NCI-H524 (cell line): ENCODE measurements at places on chromosomes 3 and 15.
A peak's percentile ranks its signal among the peaks of the same experiment; 100 is the strongest.

DNA sequence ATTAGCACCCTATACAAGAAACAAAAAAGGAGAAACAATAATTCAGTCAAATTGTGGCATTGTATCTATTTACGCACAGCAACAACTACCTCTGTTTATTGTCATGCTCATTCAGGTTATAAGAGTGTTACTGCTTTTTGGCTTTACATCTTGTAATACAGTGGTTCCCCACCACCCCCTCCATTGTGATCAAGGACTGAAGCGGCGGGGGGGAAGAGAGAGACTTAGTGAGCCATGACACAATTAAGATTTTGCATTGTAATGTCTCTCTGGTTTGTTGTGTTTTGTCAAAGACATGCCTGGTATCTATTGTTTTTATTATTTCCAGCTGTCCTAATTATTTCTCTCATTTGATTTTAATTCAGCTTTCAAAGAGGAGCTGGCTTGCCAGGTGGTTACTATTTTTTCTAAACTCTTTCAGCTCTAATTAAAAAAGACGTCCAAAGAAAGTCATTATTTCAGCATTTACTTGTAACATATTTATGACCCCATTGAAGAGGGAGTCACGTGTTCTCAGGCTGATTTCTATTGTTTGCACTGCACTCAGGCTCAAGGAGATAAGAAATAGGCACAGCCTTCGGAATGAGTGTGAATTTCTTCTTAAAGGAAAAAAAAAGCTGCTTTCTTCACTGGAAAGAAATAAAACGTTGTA is 234.4 kb upstream of the TBL1XR1 start:
- no peak for DNase-seq

- no peak for DNase-seq
Observed at GRCh38 chr15:41819455-41820050, 8.3 kb upstream of the JMJD7 start.

DNA sequence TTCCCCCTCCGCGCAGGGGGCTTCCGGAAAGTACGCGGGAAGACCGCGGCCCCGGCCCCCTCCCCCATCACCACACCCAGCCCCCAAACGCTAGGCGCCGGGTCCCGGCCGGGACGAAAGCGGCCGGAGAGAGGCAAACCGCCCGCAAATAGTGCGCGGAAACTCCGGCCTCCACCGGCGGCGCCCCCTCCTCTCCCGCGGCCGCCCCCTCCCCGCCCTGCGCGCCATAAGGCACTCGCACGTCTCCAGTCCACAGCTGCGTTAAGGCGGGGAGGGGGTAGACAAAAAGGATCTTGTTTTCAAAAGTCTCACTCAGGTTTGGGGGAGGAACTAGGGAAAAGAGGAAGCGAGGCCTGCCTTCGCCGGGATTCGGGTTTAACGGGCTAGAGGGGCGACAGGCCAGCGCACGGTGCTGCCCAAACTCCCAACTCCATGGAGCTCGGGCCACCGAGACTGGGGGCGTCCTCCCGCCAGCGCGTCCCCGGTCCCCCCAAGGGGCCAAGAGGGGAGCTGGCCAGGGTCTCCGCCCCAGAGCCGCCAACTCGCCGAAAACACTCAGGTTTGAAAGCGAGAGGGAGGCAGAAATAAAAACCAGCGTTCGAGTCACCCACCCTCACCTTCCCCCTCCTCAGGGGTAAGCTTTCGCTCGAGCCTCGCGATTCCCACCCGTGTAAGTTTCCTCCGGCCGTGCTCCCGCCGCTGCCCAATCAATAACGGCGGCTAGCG is 1.8 kb downstream of the ANP32A start:
- no peak for DNase-seq

DNA sequence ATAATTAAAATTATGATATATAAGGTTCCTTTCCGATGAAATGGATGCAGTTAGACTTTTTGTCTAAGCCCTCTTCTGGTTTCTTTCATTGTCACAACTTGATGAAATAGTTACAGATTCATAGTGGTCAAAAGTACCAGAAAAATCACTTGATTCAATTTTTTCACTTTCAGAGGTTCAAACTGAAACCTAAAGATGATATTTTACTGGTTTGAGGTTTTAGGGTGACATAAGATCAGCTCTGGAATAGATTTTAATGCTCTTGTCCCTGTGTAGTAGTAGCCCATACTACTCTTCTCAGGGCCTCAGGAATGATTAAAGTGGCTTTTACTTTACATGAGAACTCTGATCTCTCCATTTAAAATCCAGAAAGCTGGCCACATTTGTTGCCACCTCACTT is 479.1 kb upstream of the ZNF717 start:
- no peak for DNase-seq

- DNase-seq = no peak
Observed at GRCh38 chr15:41919201-41919820, 25.5 kb upstream of the SPTBN5 start.

DNA sequence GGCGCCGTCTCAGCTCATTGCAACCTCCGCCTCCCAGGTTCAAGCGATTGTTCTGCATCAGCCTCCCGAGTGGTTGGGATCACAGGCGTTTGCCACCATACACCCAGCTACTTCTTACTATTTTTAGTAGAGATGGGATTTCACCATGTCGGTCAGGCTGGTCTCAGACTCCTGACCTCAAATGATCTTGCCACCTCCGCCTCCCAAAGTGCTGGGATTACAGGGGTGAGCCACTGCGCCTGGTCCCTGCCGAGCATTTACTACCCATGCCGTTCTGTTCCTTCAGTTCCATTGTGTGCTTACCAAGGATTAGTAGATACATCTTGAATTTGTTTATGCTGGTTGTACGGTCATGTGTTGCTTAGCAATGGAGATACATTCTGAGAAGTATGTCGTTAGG is 10.3 kb downstream of the CHD2 start:
- DNase-seq = no peak

DNA sequence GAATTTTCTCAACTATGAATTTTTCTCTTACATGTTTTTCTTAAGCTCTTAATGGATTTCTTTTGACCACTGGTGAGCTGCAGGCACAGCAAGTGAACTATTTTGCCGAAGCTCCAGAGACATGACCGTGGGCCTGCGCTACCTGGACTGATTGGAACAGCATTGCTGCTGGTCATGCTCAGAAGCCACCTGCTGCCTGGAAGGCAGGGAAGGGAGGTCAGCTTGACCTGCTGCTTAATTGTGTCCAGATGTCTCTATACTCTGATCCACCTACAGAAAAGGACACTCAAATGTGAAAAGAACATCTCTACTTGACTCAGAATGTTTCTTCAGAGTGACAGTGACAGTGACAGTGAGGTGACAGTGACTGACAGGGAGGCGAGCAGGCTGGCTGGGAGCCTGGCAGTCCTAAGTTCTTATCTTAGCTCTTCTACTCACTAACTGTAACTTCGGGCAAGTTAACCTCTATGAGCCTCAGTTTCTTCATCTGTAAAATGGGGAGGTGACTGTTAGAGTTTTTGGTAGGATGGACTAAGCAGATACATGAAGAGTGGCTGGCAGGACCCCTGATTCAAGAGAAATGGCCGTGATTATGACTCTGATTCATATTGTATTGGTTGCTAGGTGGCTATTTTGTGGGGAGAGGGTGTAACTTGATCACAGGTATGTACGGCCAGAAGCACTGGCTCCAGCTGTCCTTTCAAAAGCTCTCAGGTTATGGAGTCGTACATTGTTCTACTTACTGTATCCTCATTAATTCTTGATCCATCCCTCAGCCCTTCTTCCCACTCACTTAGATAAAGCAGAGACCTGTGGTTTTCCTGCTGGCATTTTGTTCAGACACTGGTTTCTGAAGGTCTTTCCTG is 54.8 kb upstream of the DLG1 start:
- DNase-seq = peak; percentile 71

- DNase-seq = no peak
Observed at GRCh38 chr3:60440869-60441268, 810.4 kb downstream of the FHIT start.

DNA sequence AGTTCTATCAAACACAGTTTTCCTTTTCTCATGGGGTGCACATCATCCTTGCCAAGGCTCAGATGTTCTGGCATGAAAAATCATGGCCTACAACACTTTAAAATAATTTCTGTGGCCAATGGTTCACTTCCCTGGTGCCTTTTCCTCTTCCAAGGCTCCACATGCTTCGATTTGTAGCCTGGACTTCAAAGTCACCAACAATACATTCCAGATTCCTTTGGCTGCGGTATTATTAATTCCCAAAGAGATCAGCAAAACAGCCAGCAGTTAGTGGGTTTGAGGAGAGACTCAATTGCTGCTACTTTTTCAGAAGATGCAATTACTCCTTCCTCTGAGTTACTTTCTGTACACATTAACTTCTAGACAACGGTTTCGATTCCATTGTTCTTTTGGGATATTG is 80.3 kb upstream of the CCDC80 start:
- DNase-seq = no peak

DNA sequence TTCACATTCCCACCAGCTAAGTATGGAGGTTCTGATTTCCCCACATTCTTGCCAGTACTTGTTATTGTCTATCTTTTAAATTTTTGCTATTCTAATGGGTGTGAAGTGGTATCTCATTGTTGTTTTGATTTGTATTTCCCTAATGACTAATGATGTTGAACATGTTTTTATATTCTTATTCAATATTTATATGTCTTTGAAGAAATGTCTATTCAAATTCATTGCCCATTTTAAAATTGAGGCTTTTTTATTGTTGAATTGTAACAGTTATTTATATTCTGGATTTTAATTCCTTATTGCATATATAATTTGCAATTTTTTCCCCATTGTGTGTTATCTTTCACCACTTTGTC is 255.3 kb downstream of the EDEM1 start:
- no peak for DNase-seq

DNA sequence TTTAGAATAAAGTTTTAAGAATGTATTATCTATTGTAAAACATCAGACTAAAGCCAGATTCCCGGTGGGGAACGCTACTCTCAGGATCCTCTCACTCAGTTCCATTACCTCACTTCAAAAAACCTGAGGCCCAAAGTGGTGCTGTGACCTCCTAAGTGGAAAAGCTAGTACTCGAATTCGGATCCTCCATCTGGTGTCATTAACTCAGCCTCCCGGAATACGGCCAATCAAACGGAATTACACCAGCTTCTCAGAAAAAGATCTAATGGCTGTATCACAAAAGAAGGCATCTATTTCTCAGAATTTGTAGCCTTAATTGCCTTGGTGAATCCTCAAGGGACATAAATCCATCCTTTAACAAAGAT is 627 bp downstream of the ACAD11 start:
- DNase-seq = peak; percentile 97

GRCh38 chr3:101936419-101937356 is 87.4 kb downstream of the NFKBIZ start:
- DNase-seq = no peak

- DNase-seq = no peak
Observed at GRCh38 chr3:171311784-171312183, 148.4 kb downstream of the TNIK start.
